Kidney tubule cell (primary cell): ENCODE measurements at places on chromosomes 2 and 18.

- no peak for DNase-seq
These were observed 166.7 kb upstream of the SLC39A10 start for GRCh38 chr2:195490319-195490718.

- no peak for DNase-seq
These were observed 513.6 kb upstream of the LRRTM4 start for GRCh38 chr2:78035804-78036203.

- DNase-seq: no peak
These were observed 112.3 kb upstream of the CAVIN2 start for GRCh38 chr2:191959209-191959608.

DNA sequence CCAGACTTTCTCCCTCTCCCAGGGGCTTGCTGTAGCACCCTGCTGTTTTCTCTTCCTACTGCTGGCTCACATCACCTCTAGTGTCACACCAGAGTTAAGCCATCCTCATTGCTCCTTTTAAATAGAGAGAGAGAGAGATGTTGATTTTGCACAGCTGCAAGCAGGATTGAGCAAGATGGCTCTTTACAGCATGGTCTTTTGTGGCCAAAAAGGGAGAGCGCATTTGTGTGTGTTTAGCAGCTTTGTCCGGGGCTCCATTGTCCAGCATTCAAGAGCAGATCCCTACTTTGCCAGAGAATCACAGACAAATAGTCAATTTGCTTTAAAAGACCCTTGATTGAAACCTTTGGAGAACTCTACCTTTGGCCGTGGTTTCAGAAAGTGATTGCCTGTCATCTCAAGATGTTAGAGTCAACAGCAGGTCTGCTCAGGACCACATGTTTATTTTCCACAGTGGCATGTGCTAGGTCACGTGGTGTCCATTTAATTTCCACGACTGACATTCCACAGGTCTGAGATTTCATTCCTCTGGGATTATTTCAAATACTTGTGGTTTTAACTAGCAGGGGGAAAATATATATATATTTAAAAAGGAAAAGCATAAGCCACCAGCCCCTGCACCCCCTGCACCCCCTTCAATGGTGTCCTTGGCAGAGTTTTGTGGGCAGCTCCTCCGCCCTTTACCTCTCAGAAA, 359.9 kb upstream of the SLC14A2 start:
- peak; percentile 69 for DNase-seq

- peak; percentile 79 for DNase-seq
These were observed 46.4 kb upstream of the SELENOI start for GRCh38 chr2:26299471-26300101.
